ENCODE measurements at places on chromosomes 1 and 21.

DNA sequence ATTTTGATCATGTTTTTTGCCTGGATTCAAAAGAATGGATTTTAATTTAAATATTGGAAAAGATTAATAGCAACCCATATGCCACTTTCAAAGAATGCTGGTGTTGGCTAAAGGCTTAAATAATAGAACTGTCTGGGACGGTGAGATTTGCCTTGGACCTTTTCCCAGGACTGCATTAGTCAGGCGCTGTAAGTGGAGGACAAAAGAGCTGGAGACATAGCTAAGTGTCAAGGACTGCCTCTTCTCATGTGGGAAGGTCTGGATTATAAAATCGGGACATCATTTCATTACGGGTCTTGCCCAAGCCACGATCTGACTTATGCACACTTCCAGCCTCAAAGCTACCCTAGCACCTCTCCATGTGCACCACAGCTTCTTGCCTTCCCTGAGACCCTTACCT is 458.5 kb upstream of the DEPDC1 start:
- H3K4me3 ChIP-seq: no peak overlapping the region
- H3K27me3 ChIP-seq: no peaks in the 10 kb centered on the region
- no peak overlapping the region for H3K27ac ChIP-seq

- no peaks in the 10 kb centered on the region for H3K4me1 ChIP-seq
- no peak for DNase-seq
- no peak overlapping the region for H3K27ac ChIP-seq
- H3K27me3 ChIP-seq: peaks cover 21% of the 10 kb centered on the region
- no peak overlapping the region for H3K4me3 ChIP-seq
Measured at GRCh38 chr1:202615501-202616354, 94.5 kb downstream of the SYT2 start.

DNA sequence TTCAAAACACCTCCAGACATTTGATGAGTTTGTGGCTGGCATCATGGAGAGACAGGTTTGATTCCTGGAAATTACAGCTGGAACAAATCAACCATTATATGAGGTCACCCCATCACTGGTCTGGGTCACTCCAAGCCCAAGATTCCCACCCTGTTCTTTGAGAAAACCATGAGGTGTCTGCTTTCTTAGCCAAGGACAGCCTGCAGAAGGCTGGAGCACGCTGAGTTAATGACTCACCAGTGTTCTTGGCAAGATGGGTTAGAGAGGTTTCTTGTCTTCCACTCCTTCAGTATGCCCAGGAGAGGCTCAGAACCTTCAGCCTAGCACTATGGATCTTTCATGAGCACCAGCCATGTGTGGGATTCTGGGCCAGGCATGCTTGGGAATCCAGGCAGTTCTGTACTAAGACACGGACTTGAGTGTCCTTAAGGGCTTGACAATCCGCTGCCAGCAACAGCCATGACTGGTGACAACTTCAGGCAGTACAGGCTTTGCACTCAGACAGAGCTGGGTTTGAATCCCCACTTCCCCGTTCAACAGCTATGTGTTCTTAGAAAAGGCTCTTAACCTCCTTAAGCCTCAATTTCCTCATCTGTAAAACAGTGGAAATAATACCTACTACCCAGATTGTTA is 43.9 kb downstream of the GRHL3 start:
- H3K4me1 ChIP-seq: no peaks in the 10 kb centered on the region
- no peaks in the 10 kb centered on the region for H3K27me3 ChIP-seq
- no peak for DNase-seq
- H3K36me3 ChIP-seq: peaks cover 3% of the 10 kb centered on the region
- H3K4me3 ChIP-seq: no peak overlapping the region
- no peak overlapping the region for H3K27ac ChIP-seq

- no peak for DNase-seq
- no peaks in the 10 kb centered on the region for H3K36me3 ChIP-seq
- H3K27ac ChIP-seq: no peak overlapping the region
- no peak overlapping the region for H3K4me3 ChIP-seq
- H3K4me1 ChIP-seq: no peaks in the 10 kb centered on the region
Measured at GRCh38 chr1:190322274-190322673, 155.4 kb downstream of the BRINP3 start.

DNA sequence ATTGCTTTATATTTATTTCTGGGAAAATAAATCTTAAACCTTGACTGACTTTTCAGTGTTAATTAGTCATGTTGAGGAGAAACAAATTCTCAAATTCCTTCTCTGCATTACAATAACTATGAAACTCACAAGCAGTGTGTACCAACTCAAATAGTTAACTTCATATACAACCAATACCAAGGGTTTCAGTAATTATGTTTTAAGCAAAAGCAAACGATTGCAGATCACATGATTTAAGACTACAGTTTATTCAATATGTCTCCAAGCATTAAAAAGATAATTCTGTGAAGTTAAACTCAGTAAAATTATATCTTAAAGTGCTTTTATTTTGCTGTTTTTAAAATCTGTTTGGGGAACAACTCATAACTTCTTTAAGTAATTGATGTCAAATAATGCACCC is 28.6 kb downstream of the PCSK9 start:
- H3K4me3 ChIP-seq: no peak overlapping the region
- no peak for DNase-seq

DNA sequence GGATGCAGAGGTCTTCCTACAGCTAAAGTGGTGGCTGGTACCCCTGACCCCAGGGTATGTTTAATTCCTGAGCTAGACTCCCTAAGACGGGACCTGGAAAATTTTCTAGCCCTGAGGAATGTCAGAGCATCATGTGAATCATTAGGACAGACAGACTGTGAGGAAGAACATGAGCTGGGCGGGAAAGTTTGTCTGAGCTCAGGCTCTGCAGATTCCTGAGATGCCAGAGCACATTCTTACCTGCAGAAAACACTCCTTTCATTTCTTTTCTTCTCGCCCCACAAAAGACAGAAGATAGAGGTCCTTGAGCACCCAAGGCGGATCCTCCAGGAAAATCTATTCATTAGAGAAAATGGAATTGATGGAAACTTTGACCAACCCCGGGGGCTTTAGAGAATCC is 6.5 kb downstream of the CAPN2 start:
- no peak overlapping the region for H3K27ac ChIP-seq
- no peaks in the 10 kb centered on the region for H3K36me3 ChIP-seq
- H3K4me1 ChIP-seq: peaks cover 33% of the 10 kb centered on the region

DNA sequence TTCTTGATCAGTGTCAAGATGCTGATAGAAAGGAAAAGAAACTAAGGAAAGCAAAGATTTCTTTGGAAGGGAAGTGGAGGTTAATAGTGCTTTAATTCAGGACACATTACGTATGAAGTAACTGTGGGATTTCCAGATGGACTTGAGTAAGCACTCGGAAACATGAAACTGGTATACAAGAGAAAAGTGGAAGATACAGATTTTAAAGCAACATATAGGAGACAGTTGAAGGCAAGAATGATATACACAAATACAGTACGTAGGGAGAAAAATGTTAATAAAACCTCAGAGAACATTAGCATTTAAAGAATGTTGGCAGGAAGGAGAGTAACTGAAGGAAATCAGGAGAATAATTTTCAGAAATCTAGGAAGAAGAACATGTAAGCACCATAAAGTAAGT is 730.9 kb upstream of the ADGRL2 start:
- no peak overlapping the region for H3K4me3 ChIP-seq
- no peaks in the 10 kb centered on the region for H3K27me3 ChIP-seq
- no peaks in the 10 kb centered on the region for H3K4me1 ChIP-seq

GRCh38 chr1:210428696-210429095 is 100.0 kb downstream of the HHAT start:
- H3K4me3 ChIP-seq: no peak overlapping the region
- H3K36me3 ChIP-seq: no peaks in the 10 kb centered on the region
- H3K27me3 ChIP-seq: no peaks in the 10 kb centered on the region
- H3K4me1 ChIP-seq: no peaks in the 10 kb centered on the region

DNA sequence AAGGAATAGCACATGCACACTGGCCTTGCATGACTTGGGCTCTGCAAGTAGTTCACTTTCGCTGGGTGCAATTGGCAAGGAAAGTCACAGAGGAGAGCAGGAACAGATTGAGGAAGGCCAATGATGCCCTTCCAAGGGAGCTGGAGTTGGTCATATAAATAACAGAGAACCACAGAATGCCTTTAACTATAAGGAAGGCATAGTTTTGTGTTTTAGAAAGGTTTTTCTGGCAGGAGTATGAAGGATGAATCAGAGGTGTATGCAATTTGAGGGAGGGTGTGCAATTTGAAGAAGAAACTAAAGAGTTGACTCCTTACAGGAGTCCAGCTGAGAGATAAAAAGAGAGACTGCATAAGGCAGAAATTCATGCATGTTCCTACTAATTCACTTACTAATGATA is 112.1 kb downstream of the PHTF1 start:
- H3K27ac ChIP-seq: no peak overlapping the region
- H3K36me3 ChIP-seq: no peaks in the 10 kb centered on the region
- H3K27me3 ChIP-seq: no peaks in the 10 kb centered on the region
- H3K4me1 ChIP-seq: no peaks in the 10 kb centered on the region
- H3K4me3 ChIP-seq: no peak overlapping the region

- H3K27ac ChIP-seq: no peak overlapping the region
- no peak for DNase-seq
- H3K4me3 ChIP-seq: no peak overlapping the region
- H3K4me1 ChIP-seq: peaks cover 3% of the 10 kb centered on the region
- no peaks in the 10 kb centered on the region for H3K27me3 ChIP-seq
- no peaks in the 10 kb centered on the region for H3K36me3 ChIP-seq
Measured at GRCh38 chr1:156821801-156822200, 5.2 kb upstream of the SH2D2A start.

DNA sequence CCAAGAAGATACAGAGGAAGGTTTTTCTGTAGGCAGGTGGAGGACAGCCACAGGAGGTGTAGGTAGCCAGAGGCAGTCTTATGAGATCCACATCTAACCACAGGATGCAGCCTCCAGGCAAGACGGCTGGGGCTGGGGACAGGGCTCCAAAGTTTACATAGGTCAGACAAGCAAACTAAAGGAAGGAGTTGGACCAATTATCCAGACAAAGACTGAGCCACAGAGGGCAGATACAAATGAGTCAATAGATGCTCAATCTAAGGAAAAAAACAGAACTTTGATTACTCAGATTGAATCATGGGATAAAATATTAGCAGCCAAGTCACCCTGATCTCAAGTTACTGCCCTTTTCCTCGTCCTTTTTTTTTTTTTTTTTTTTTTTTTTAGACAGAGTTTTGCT is 91.6 kb downstream of the RGS7 start:
- H3K27ac ChIP-seq: no peak overlapping the region
- no peaks in the 10 kb centered on the region for H3K36me3 ChIP-seq
- H3K27me3 ChIP-seq: no peaks in the 10 kb centered on the region
- DNase-seq: no peak

DNA sequence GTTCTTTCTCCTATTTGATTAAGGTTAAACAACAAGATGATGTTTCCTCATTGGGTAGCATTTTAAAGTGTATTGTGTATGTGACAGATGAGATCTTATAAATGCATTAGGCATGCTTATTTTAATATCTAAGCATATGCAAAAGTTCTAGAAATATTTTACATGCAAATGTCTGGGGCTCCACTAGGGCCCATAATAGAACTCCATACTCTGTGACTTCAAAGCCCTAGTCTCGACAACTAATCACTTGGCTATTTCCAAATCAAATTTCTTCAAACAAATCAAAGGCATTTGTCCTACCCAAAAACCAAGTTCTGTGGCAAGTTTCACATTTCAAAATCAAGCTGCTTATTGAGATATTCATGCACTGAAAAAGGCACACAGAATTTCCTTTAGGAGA is 385.6 kb upstream of the ST6GALNAC5 start:
- no peaks in the 10 kb centered on the region for H3K27me3 ChIP-seq
- DNase-seq: no peak
- H3K27ac ChIP-seq: no peak overlapping the region
- no peaks in the 10 kb centered on the region for H3K4me1 ChIP-seq
- no peak overlapping the region for H3K4me3 ChIP-seq

GRCh38 chr1:233656687-233657086 is 42.8 kb downstream of the KCNK1 start:
- no peak overlapping the region for H3K4me3 ChIP-seq
- no peaks in the 10 kb centered on the region for H3K4me1 ChIP-seq
- no peaks in the 10 kb centered on the region for H3K36me3 ChIP-seq
- no peak for DNase-seq
- no peak overlapping the region for H3K27ac ChIP-seq

- H3K36me3 ChIP-seq: peaks cover 15% of the 10 kb centered on the region
- H3K4me3 ChIP-seq: no peak overlapping the region
- no peaks in the 10 kb centered on the region for H3K27me3 ChIP-seq
Measured at GRCh38 chr1:34850382-34850781, 9.2 kb downstream of the SMIM12 start.

GRCh38 chr1:92029241-92029922 is 403 bp upstream of the EPHX4 start:
- DNase-seq: no peak
- H3K36me3 ChIP-seq: no peaks in the 10 kb centered on the region
- H3K4me3 ChIP-seq: peak overlapping the region; percentile 5
- peaks cover 11% of the 10 kb centered on the region for H3K4me1 ChIP-seq

DNA sequence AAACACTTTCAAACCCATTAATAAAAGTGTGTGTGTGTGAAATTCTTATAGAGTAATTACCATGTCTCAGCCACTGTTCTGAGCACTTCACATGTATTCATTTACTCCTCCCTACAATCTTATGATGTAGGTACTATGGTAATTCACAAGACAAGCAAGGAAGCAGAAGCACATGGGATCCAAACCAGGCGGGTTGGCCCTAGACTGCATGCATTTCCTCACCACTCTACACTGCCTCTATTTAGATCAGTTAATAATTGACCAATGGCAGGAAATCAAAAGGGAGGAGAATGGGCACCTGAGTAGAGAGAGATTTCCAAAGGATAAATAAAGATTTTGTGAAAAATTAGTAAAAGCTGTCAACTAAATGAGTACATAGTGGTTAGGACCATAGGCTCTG is 15.7 kb downstream of the MAP3K21 start:
- H3K4me1 ChIP-seq: no peaks in the 10 kb centered on the region
- H3K27me3 ChIP-seq: no peaks in the 10 kb centered on the region
- no peak overlapping the region for H3K27ac ChIP-seq
- no peak overlapping the region for H3K4me3 ChIP-seq

GRCh38 chr1:41420860-41421259 is 59.6 kb downstream of the FOXO6 start:
- no peaks in the 10 kb centered on the region for H3K27me3 ChIP-seq
- H3K27ac ChIP-seq: no peak overlapping the region
- no peak for DNase-seq
- H3K4me3 ChIP-seq: no peak overlapping the region
- peaks cover 6% of the 10 kb centered on the region for H3K4me1 ChIP-seq
- no peaks in the 10 kb centered on the region for H3K36me3 ChIP-seq

DNA sequence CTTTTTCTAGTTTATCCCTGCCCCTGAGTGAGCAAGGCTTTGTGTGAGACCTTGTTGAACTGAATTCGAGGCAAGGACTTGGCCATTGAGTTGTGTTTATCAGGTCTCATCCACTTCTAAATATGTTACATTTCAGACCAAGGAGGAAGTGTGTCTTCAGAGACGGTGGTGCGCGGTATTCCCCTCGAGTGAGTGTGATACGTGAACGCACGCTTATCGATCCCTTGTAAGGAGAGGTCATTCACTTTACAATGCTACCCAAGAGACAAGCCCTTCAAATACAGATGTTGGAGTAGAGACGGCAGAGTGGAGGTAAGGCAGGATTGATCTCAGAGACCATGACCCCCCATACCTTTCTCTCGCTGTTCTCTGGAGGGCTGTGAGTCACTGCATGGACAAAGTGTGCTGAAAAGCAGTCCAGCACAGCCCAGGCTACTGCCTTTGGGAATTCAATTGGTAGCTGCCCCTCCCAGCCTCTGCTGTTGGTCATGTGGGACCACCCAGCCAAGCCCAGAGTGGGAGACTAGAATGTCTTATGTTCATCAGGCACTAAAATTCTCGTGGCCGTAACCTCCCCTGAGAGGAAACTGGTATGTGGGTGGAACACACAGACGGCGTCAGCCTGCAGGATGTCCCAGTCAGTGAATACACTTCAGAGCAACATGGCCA is 16.3 kb upstream of the MTARC1 start:
- H3K36me3 ChIP-seq: no peaks in the 10 kb centered on the region
- no peaks in the 10 kb centered on the region for H3K27me3 ChIP-seq
- no peak for DNase-seq
- H3K4me3 ChIP-seq: no peak overlapping the region

All from thymus (tissue), 14 donors.